ENCODE measurements at places on chromosomes 3 and 15. TPM values are rescaled to one million over a fixed set of nuclear protein-coding genes. Genes with fewer than 3 reads are reported as not detected.

DNA sequence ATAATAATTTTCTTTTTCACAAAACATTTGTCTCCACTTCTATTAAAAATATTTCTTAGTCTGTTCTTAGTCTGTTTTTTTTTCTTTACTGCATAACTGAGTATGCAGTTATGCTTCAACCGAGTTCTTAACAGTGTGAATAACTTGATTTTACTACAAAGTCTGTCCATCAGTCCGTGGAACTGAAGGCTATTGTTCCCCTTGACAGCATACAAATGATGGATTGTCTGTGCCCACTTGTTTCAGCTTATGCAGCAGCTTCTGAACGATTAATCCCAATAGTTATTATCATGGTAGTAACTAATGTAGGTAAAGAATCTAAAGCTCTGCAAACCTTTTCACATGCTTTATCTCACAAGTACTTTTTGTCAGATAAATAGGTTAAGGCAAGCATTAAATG lies 150.7 kb downstream of the SSR3 start:
- DNase-seq = no peak

- no peak for DNase-seq
Measured at GRCh38 chr15:73888224-73889041, 15.1 kb downstream of the TBC1D21 start.

DNA sequence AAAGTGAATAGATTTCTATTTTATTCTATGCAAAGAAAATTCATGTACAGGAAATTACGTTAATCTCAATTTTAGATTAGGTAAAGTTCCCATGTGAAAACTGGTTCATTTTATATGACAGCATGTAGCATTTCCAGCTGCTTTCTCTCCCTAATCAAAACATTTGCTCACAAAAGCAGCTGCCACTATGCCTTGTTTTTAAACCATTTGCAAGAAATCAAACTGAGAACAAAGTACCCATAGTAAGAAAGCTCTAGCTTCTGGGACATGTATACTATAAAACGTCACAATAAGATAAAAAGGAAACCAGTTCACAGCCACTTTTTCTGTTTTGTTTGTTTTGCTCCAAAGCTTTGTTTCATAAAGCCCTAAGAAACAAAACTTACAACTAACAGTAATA lies 5.0 kb upstream of the CRYBG3 start:
- DNase-seq = no peak

SAMMSON gene
- not detected for total RNA-seq
